HAP-1 (cell line): ENCODE measurements at places on chromosomes 13 and 19.

GRCh38 chr19:41527089-41527488 lies 48.9 kb upstream of the CEACAM21 start:
- no peak for DNase-seq

DNA sequence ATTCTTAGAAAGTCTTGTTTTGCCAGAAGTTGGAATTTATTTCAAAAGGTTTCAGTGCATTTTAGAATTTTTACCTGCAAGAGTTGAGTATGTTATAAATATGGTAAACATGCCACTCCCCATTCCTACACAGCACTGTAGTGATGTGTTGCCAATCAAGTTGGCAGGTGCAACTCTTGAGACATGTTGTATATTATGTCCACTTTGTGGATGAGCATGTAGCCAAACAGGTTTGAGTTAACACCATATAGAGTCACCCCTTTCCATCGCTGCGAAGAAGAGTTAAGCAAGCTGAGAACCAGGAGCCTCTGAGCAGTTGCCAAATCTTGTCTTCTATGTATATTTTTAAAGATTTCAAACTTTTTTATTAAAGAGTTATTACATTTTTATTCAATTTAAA lies 359.8 kb downstream of the LMO7 start:
- DNase-seq = no peak

GRCh38 chr13:75197803-75198202 lies 284.2 kb downstream of the TBC1D4 start:
- no peak for DNase-seq

- DNase-seq = no peak
Observed at GRCh38 chr19:35272954-35273649, 4.3 kb downstream of the USF2 start.
